ENCODE measurements at places on chromosomes 11 and 22.

DNA sequence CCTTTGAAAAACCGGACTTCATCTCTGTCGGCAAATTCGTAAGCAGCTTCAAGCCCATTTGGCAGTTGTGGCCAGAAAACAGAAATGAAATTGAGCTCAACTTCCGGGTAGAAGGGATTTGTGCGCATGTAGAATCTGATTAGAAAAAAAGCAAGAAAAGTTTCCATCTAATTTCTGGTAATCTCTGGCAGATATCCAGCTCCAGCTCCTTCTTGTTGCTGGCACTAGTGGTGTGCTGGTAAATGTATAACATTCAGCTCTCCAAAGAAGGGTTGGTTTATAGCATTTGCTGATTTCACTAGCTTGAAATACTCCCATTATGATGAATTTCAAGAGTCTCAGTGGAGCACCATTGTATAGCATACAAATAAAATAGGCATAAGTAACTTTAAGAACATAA lies 5.4 kb downstream of the MMP1 start:
- DNase-seq = no peak

DNA sequence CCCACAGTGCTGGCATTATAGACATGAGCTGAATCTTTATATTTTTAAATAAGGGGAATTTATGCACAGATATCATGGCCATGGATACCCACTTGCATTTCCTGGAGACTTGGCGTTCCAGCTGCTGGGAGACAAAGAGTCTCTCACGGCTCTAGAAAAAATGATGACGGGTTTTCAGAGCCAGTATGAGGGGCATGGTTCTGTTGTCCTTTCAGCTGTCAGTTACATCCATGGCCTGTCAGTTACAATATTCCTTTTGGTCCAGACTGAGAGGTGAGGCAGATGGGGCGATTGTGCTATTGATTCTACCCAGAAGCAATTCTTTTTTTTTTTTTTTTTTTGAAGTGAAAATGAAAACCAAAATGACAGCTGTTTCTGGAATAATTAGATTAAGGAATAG lies 29.7 kb downstream of the USH1C start:
- DNase-seq = no peak

GRCh38 chr22:33110562-33111163 lies 52.5 kb upstream of the SYN3 start:
- DNase-seq = no peak

DNA sequence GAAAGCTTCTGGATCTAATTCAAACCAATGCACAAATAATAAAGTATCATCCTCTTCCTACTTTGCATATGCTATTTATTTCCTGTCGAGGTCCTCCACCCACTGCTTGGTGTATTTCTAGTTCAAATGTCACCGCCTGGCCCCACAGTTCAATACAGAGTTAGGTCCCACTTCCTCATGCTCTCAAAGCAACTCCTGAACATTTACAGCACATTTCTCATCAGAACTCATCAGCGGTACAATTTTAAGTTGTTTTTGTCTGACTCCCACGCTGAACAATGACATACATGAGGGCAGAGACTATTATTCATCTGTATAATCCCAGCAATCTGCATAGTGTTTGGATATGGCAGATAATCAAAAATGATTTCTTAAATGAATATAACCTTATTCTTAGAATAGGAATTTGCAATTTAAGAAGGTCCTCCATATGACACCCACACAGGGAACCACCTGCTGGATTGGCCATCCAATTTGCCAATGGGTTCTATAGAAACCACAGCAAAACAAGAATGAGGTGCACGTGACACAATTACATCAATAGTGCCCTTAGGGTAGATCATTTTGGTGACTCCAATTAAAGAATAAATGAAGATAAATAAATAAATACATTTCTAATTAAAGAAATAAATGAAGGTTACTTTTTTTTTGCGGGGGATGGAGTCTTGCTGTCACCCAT lies 54.2 kb downstream of the SLC25A17 start:
- no peak for DNase-seq

DNA sequence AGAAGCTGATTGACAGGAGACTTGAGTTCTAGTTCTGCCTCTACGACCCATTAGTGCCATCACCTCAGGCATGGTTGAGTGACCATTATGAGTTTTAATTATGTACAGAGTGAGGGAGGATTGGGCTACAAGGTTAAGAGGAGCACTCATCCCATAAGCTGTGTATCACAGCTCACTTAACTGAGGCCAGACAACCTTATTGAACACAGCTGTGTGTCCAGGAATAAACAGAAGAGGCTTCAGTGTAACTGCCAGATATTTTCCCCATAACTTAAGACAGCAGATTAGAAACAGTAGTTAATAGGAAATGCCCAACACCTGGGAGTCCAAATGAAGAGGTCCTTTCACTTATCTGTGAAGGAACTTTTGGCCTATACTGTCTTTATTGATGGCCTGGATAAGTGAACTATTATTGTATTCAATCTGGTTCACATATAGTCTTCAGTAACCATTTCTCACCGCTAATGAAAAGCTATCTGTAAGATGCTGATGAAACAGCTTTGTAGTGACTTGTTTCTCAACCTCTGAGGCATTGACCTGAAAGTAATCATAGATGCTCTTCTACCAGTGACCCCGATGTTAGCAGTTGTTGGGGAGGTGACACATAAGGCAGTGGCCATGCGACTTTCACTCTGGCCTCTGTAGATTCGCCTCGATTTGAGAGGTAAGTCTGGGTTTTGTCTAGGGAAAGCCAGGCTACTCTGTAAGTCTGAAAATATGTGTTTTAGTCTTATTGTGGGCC lies 41.7 kb downstream of the YAP1 start:
- DNase-seq = no peak

- no peak for DNase-seq
These were observed 172.7 kb downstream of the FAT3 start for GRCh38 chr11:92397221-92397755.

GRCh38 chr22:39819429-39819828 lies 74.1 kb downstream of the ENTHD1 start:
- no peak for DNase-seq

Data from right lung (tissue), 10 donors.